ENCODE measurements at places on chromosomes 13 and 19.

GRCh38 chr13:112828082-112828699 is 138.4 kb downstream of the ATP11A start:
- no peak for DNase-seq

- no peak for DNase-seq
Observed at GRCh38 chr19:33484226-33484774, 37.3 kb downstream of the PEPD start.

DNA sequence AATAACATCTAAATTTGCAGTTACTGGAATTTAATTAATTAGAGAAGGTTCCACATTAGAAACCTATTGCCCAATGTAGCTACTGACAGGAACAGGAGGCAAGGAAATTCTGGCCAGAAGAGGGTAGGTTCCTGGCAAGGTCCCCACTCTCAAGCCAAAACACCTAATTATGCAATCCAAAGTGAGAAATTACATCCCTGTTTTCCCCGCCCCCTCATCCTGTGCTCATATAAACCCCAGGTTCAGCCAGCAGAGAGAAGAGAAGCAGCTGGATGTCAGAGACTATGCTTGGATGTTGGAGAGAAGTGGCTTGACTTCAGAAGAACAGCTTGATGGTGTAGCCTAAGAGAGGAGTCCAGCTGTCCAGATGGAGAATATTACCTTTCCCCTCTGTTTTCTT is 951.3 kb upstream of the PRR20A start:
- no peak for DNase-seq

- DNase-seq, result no peak
Observed at GRCh38 chr19:55175117-55175867, 4.8 kb downstream of the SYT5 start.

DNA sequence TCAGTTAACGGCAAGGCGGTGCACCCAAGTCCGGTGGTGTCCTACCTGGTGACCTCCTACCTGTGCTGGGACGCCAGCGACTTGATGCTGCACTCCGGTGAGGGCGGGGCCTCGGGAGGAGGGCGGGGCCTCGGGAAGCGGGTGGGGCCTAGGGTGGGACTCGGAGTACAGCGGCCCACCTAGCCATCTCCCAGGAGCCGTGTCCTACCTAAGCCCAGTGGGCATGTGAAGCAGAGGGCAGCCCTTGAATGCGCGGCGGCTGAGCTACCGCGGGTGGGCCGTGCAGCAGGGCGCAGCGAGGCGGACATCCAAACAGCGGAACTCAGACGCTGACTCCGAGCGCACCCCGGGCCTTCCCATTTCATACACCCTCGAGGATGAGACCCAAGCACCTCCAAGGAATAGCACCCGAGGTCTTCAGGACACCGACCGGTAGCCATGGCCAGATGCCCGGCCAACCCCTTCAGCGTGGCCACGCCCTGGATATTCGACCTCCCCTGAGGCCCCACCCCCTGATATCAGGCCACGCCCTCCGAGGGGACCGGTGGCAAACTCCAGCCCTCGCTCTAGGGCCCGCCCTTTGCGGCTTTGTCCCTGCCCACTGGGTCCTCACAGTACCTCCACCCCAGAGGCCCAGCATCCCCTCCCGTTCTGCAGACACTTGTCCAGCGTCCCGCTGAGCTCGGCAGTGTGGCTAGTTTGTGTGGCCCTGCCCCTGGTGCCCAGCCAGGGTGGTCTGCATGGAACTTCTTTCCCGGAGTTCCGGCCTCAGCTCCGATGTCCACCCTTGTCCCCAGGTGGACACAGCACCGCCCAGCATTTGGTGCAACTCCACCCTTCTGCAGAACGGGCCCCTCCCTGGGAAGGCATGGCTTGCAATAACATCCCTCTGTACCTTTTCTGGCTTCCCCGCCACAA is 5.4 kb downstream of the KLK1 start:
- no peak for DNase-seq

DNA sequence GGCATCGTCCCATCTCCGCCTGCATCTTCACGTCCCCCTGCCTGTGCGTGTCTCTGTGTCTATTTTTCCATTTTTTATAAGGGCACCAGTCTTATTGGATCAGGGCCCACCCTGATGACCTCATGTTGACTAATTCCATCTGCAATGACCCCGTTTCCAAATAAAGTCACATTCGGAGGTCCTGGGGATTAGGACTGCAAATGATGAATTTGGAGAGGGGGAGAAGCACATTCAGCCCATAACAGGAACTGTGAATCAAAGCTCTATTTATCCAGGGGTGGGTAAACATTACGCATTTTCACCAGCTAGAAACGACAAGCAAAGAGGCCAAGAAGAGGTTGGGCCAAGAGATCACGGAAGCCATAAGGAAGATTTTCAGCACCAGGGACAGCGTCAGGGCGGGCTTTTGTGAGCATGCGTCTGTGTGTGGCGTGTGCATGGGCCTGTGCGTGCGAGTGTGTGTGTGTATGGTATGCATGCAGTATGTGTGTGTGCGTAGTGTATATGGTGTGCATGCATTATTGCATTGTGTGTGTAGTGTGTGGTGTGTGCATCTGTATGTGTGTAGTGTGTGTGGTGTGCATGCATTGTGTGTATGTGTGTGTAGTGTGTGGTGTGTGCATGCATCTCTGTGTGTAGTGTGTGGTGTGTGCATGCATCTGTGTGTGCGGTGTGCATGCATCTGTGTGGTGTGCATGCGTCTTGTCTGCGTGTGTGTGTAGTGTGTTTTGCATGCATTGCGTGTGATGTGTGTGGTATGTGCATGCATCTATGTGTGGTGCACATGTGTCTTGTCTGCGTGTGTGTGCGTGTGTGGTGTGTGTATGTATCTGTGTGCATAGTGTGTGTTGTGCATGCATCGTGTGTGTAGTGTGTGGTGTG is 19.6 kb downstream of the CELF5 start:
- peak; percentile 63 for DNase-seq

- DNase-seq, result peak; percentile 49
Observed at GRCh38 chr19:32287811-32288227, 57.6 kb upstream of the ZNF507 start.

- DNase-seq, result no peak
Observed at GRCh38 chr13:37141011-37141410, 35.5 kb upstream of the CSNK1A1L start.

DNA sequence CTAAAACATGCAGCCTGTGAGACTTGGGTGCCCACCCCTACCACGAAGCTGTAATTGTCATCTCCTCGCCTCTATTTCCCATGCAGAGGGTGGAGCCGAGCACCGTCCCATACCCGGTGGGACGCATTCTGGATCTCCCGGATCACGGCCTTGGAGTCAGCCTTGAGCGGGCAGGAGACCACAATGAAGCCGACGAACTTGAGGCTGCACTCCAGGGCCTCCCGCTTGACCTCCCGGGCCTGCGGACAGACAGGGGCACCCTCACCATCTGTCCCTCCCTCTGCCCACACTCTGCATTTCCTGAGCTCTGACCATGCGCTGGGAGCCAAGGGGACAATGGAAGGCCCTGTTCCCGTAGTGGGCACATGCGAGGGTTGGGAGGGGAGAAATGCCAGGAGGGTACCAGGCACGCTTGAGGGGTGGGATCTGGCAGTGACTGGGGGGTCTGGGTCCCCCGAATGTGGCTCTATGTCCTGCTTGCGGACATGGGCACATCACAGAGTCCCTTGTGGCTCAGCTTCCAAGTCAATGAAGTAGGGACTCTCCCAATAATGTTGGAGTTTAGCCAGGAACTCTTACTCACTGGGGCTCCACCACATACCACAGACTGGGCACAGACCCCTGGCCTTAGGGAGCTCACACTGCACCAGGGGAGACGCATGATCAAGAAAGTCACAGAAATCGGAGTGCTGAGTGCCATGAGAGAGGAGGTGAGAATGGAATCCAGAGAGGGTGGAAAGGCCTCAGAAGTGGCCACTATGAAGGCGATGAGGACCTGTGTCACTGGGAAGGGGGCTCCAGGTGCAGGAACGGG is 9.2 kb upstream of the GMIP start:
- DNase-seq, result no peak

GRCh38 chr19:11931051-11931450 is 6.1 kb downstream of the ZNF700 start:
- no peak for DNase-seq

- no peak for DNase-seq
Observed at GRCh38 chr13:45943965-45944364, 92.4 kb upstream of the SIAH3 start.

All from lung microvascular endothelial cell (primary cell).